ENCODE measurements at places on chromosomes 11 and 22.
A peak's percentile ranks its signal among the peaks of the same experiment; 100 is the strongest.

DNA sequence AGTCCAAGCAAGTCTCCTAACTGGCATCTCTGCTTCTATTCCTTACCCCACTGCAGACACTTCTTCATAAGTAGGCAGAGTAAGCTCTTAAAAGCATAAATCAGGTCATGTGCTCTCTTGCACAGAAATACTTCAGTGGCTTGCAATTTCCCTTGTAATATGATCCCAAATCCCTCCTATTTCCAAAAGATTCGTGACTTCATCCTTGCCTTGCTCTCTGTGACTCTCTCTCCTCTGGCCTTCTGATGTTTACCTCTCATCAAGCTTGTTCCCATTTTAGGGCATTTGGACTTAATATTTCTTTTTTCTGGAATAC is 37.4 kb upstream of the NCR3LG1 start:
- peak; percentile 82 for DNase-seq

DNA sequence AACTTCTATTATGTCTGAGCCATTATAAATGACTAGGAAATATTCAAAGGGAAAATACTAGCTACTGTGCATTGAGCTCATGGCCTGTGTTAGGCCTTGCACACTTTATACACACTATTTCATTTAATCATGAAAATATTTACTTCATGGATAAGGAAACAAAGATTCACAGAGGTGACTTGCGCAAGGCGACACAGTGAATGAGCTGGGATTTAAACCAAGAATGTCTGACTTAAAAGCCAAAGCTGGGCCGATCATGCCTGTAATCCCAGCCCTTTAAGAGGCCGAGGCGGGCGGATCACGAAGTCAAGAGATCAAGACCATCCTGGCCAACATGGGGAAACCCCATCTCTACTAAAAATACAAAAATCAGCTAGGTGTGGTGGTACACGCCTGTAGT is 231.5 kb downstream of the MIAT start:
- no peak for DNase-seq

DNA sequence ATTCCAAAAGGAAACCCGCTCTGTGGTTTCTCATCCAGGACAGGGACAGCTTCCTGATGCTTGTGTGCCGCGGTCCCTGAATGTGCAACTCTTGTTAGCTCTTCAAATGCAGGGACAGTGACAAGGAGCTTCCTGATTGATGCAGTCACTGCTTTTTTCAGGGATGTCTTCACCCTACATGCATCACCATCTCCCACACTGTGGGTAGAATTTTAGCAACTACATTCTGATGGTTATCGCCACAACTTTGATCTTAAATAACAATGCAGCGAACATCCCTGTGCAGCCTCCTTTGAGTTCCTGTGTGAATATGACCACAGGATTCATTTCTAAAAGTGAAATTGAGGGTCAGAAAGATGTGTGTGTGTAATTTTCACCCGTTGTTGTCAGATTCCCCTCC is 115.0 kb downstream of the GGTLC2 start:
- no peak for DNase-seq

DNA sequence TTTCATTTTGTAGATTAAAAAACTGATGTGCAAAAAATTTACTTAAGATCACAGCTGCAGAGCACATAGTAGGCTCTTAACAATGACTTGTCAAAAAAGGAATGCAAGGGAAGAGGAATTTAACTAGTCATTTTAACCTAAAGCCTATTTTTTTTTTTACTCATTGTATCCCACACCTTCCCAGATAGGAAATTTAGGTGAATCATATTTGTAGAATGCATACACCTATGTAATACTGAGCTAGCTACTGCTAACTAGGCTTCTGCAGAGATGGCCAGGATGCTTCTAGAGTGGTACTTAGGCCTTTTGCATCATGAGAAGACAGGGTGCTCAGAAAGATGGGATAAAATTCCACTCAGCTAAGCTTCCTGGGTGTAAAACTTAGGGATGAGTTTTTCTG is 387.3 kb downstream of the AASDHPPT start:
- no peak for DNase-seq

DNA sequence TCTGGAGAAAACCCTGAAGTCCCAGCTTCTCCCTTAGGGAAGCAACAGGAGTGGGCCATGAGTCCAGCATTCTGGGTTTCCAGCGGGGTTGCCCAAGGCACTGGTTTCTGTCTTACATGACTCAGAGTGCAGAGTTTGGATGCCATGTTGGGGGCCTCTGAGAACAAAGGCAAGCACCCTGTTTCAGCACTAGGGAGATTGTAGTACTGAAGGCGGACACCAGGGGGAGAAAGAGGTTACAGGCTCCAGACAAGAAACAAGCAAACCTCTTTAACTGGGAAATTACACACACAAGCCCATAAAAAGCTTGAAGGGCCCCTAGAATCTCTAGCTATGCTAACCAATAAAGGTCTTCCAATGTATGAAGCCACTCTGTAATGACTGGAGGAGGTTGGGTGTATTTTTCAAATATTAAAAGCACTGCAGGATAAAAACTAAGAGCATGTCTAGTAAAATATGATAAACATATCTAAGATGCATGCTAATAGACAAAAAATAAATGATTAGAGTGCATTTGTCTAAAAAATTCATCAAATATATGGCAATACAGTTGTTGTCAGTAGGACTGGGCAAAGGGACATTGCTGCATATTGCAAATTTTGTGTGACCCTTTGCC is 7.1 kb downstream of the MS4A6E start:
- peak; percentile 2 for DNase-seq

Measured in HFF-Myc (cell line).